ENCODE measurements at places on chromosomes 6 and 20.

DNA sequence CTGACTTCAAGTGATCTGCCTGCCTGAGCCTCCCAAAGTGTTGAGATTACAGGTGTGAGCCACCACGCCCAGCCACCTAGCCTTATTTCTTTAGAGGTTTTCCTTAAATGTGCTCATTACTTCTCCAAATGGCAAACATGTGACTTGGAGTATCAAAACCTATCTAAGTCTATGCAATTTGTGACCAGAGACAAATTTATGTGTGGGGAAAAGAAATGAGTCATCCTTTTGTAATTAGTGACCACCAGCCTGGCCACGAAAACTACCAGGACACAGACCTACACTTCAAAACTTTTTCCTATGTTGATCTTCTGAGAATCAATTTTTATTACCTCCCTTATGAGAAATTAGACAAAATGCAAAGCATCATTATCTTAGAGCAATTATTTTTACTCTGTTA lies 64.6 kb upstream of the OGFRL1 start:
- DNase-seq, result no peak

DNA sequence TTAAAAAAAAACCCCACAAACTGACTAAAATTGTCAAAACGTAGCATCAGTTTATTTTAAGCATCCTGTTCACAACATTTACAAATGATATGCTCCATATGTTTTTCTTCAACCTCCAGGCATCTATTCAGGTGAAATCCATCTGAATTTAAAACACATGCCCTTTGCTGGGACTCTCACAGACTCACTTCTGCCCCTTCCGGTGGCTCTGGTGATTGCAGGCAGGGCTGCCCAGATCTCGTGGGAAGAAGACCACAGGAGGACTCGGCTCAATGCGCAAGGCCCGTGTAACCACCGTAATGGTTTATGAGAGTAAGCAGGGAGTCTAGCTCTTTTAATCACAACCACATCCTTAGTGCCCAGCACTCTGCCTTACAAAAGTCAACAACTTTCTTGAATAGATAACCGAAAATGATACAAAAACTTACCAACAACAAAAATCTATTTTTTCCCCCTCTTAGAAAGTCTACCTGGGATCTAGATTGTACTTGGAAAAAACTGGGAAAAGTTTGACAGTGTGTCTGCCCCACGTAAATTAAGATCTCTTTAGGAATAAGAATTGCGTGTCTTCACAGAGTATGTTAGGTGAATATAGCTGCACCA lies 139.1 kb downstream of the KIF16B start:
- DNase-seq, result peak; percentile 50

DNA sequence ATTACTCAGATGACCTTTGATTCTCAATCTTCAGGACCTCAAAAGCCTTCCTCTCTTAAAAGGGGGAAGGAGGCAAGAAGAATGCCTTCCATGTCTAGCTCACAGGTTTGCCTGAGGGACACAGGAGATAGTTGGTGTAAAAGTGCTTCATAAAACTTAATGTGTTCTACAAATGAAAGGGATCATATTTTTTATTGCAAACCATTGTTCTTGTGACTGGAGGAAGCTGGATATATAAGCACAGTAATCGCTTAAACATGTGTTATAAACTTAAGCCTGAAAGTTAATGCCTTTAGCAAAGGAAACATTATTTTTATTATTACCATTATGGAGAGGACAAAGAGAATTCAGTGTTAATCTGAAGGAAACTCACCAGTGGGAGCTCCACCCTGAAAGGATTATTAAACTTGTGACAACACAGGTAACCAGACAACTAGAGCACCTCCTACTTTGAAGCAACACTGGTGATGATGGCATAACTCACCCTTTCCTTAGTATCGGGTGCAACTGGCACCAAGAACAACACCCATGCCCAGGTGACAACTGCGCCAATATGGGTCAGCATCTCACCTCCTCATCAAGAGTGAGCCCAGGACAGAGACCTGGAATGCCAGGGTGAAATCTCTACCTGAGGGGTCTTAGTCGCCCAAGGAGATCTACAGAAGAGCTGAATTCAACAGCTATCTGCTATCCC lies 288.7 kb upstream of the PRDM1 start:
- no peak for DNase-seq

- no peak for DNase-seq
Observed at GRCh38 chr20:32036252-32036651, 15.8 kb upstream of the HCK start.

DNA sequence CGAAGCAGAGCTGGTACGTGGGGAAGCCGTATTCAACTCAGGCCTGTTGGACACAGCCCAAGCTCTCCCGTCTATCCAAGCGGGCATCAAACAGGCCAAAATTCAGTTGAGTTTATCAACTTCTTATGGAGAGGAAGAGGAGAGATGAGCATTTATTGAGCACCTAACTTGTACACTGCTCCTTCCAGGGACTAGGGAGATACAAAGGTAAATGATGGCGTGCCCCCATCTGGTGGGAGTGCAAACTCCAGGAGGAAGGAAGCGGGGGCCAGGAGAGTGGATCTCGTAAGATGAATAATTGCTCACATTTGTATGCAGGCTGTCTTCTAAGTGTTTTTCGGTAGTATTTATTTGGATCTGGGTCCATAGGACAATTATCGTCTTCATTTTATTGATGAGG lies 146.6 kb downstream of the SOBP start:
- DNase-seq, result no peak

- no peak for DNase-seq
Observed at GRCh38 chr20:50318710-50319109, 128.1 kb downstream of the CEBPB start.

DNA sequence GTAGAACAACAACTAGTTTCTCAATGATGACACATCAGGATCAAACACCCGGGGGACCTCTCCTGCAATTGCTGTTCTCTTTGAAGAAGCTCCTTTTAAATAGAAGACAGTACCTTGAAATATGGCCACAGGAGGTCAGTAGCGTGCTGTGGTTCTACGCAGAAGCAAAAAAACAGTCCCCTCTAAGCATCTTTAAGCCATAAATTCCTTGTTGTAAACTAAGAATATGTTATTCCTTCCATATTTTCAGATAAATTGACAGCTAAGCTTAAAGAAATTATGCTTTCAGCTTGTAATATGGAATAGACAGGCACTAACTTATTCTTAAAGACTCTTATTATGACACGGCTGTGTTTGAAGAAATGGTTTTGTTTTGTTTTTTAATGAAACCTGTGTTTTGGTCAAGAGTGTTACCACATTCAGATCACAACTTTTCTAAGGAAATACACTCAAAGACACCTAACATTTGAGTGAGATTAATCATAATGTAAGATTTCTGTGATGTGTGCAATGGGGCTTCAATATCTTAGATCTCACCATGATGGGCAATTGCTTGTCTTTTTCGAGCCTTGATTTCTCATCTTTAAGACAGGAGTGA lies 49.7 kb upstream of the IL20RA start:
- peak; percentile 64 for DNase-seq
